ENCODE measurements at places on chromosomes 13 and 19.

- H3K36me3 ChIP-seq = no peaks in the 10 kb centered on the region
- H3K4me3 ChIP-seq = no peak overlapping the region
- no peak overlapping the region for H3K27ac ChIP-seq
- no peaks in the 10 kb centered on the region for H3K4me1 ChIP-seq
Observed at GRCh38 chr19:54345938-54346386, 7.0 kb upstream of the LILRA4 start.

DNA sequence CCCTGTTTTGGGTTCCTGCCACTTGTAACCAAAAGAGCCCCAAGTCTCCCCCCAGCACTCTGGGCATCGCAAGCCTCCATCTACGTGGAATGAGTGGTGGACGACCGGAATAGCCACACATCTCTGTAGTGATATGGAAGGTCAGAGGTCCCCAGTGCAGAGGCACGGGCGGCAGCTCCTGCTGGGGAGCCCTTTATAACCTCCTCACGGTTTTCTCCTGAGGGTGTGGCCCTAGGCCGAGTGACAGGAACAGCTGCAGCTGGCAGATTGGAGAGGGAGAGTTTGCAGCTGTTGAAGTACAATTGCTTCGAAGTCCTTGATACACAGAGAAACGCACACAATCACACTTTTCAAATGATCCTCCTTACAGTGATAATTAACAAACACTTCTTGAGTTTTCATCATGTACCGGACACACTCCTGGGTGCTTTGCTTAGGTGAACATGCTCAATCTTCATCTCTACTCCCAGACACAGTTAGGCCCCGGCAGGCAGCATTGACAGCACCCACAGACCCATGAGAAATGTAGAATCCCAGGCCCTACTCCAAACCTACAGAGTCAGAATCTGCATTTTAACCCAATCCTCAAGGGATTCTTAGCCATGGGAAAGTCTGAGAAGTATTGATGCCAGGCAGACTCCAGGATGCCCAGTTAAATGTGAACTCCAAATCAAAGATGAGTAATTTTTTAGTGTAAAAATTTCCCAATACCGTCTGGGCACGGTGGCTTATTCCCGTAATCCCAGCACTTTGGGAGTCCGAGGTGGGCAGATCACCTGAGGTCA lies 4.9 kb upstream of the ZNF787 start:
- peaks cover 4% of the 10 kb centered on the region for H3K4me1 ChIP-seq
- no peak overlapping the region for H3K27ac ChIP-seq
- H3K27me3 ChIP-seq = no peaks in the 10 kb centered on the region
- H3K36me3 ChIP-seq = no peaks in the 10 kb centered on the region

DNA sequence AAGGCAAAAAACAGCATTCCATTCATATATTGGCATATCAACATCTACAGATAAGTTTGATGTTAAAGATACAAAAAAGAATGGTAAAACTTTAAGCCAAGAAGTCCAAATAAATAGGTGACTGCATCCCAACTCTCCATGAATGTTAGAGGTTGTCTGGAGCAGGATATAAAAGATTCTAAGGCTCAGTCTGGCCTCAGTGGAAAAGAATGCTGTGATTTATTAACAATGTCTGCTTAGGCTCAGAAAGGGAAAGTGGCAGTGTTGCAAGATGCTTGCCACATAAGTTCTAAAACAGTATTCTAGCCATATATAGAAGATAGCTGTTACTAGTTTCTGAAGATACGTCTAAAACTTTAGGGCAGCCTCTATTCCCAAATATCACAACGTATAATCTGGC lies 179.8 kb upstream of the NBEA start:
- no peaks in the 10 kb centered on the region for H3K4me1 ChIP-seq
- H3K36me3 ChIP-seq = no peaks in the 10 kb centered on the region
- H3K27me3 ChIP-seq = no peaks in the 10 kb centered on the region

DNA sequence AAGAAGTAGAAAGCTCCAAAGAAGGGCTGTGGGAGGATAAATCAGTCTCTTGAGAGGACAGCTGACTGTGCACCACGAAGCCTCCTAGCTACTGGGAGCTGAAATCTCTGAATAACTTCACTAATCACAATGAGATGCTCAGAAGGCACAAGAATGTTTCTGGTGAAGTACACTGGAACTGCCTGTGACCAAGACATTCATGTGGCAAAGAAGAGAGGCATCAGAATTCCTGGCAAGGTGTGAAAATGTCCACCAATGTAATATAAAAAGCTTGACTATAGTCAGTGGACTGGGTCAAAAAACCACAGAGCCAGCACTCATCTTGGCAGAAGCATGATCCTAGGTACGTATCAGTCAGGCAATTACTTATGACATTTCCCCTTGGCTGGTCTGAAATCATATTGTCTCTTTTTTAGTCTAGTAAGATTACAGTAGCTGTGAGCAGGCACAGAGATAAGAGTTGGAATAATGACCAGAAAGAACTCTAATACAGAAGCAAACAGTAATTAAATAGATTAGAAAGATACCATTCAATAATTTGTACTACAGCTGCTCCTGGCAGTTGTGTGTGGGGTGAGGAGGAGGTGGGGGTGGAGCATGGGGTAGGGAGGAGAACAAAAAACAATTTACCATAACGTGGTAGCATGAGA lies 434.7 kb downstream of the DIAPH3 start:
- H3K4me3 ChIP-seq = no peak overlapping the region
- no peaks in the 10 kb centered on the region for H3K36me3 ChIP-seq
- DNase-seq = no peak
- no peaks in the 10 kb centered on the region for H3K27me3 ChIP-seq
- peaks cover 4% of the 10 kb centered on the region for H3K4me1 ChIP-seq

- no peak within 1 kb of the TSS for H3K27ac ChIP-seq
- DNase-seq = no peak
- no peaks in the 10 kb centered on the region for H3K36me3 ChIP-seq
- H3K4me1 ChIP-seq = no peaks in the 10 kb centered on the region
Observed at GRCh38 chr19:32719611-32720059, at the start of gene TDRD12. Gene TDRD12, plus strand, starts transcription at chr19:32719767. Its CDS starts 306 bp downstream, at chr19:32720073.

- no peak overlapping the region for H3K4me3 ChIP-seq
- no peaks in the 10 kb centered on the region for H3K4me1 ChIP-seq
- no peaks in the 10 kb centered on the region for H3K27me3 ChIP-seq
- no peak for DNase-seq
- H3K27ac ChIP-seq = no peak overlapping the region
Observed at GRCh38 chr13:50626101-50626547, 217.4 kb downstream of the DLEU7 start.

DNA sequence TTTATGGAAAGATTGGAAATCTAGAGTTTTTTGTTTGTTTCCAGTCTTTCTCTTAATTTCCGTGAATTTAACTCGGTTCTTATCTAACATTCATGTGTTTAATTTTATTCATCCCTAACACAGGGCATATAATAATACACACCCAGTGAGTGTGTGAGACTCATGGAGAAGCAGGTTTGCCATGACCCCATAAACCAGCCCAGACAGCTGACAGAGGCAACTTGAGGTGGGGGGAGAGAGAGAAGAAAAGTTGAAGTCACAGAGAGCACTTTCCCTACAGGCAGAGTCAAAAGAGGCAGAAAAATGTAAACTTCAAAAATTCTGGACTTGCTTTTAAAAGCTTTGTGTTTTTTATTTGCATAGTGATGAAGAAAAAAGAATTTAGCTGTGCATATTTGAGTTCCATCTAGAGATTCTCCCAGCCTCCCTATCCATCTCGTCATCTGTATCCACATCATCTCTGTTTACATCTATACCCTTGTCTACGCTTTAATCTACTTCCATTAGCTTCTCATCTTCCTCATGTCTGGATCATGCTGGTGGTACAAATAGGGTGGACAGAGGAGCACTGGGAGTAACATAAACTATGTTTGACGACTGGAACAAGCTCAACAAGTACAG lies 60.2 kb downstream of the THSD1 start:
- H3K27me3 ChIP-seq = no peaks in the 10 kb centered on the region
- H3K4me3 ChIP-seq = no peak overlapping the region
- H3K36me3 ChIP-seq = no peaks in the 10 kb centered on the region
- no peak for DNase-seq
- H3K4me1 ChIP-seq = no peaks in the 10 kb centered on the region

DNA sequence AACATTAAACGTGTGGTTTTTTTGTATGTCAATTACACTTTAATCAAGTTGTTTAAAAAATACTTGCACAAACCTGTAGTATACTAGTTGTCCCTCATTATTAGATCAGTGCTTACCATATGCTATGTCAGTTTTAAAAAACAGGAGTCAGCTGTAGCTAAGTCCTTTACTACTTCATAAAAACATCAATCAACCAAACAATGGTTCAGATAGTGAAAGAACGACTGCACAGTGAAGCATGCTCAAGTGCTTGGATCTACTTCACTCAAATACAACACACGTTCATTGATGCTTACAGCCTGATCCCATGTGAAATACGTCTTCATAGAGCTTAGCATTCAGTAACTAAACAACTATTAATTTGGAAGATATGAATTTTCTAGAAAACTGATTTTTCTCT lies 225.0 kb downstream of the FGF14 start:
- H3K4me3 ChIP-seq = no peak overlapping the region
- H3K4me1 ChIP-seq = no peaks in the 10 kb centered on the region
- H3K27ac ChIP-seq = no peak overlapping the region

DNA sequence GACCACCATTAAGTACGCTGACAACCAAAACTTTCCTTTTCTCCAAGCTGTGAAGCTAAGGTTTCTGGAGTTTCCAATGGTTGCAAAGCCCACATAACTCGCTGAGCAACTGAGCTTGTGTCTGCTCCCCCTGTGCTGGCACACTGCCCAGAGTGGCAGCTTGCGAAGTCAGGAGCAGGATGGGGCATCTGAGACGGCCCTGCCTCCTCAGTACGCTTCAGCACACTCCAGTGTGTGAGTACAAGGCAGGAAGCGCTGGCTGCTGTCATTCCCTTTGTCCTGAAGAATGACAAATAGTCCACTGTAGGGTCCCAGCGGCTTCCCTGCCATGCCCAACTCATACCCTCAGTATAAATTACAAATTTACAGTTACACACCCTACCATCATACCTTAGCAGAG lies 51.5 kb downstream of the SKA3 start:
- DNase-seq = no peak
- no peaks in the 10 kb centered on the region for H3K27me3 ChIP-seq
- no peak overlapping the region for H3K4me3 ChIP-seq
- H3K27ac ChIP-seq = no peak overlapping the region
- no peaks in the 10 kb centered on the region for H3K36me3 ChIP-seq

DNA sequence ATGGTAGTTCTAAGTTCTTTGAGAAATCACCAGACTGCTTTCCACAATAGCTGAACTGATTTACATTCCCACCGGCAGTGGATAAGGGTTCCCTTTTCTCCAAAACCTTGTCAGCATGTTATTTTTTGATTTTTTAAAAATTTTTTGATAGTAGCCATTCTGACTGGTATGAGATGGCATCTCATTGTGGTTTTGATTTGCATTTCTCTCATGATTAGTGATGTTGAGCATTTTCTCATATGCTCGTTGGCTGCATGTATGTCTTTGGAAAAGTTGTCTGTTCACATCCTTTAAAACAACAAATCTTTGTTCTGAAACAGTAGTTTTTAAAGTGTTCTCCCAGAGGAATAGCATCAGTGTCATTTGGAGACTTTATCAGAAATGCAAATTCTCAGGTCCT lies 77.5 kb upstream of the POMP start:
- no peaks in the 10 kb centered on the region for H3K27me3 ChIP-seq
- no peaks in the 10 kb centered on the region for H3K36me3 ChIP-seq
- H3K4me3 ChIP-seq = no peak overlapping the region
- no peak overlapping the region for H3K27ac ChIP-seq
- no peak for DNase-seq

GRCh38 chr13:42574435-42575311 lies 721 bp downstream of the TNFSF11 start:
- H3K36me3 ChIP-seq = no peaks in the 10 kb centered on the region
- H3K4me1 ChIP-seq = no peaks in the 10 kb centered on the region
- no peak for DNase-seq
- no peak overlapping the region for H3K27ac ChIP-seq

GRCh38 chr13:111248822-111249221 lies 71.6 kb upstream of the TEX29 start:
- no peaks in the 10 kb centered on the region for H3K4me1 ChIP-seq
- DNase-seq = no peak
- peaks cover 33% of the 10 kb centered on the region for H3K36me3 ChIP-seq
- no peaks in the 10 kb centered on the region for H3K27me3 ChIP-seq
- no peak overlapping the region for H3K4me3 ChIP-seq

GRCh38 chr13:50905256-50905655 lies 4.3 kb upstream of the RNASEH2B start:
- H3K4me1 ChIP-seq = peaks cover 7% of the 10 kb centered on the region
- no peak overlapping the region for H3K27ac ChIP-seq
- no peaks in the 10 kb centered on the region for H3K27me3 ChIP-seq

GRCh38 chr19:36027696-36028095 lies 5.0 kb downstream of the CLIP3 start:
- DNase-seq = no peak
- no peaks in the 10 kb centered on the region for H3K4me1 ChIP-seq
- no peak overlapping the region for H3K4me3 ChIP-seq
- H3K27ac ChIP-seq = no peak overlapping the region
- H3K27me3 ChIP-seq = no peaks in the 10 kb centered on the region

DNA sequence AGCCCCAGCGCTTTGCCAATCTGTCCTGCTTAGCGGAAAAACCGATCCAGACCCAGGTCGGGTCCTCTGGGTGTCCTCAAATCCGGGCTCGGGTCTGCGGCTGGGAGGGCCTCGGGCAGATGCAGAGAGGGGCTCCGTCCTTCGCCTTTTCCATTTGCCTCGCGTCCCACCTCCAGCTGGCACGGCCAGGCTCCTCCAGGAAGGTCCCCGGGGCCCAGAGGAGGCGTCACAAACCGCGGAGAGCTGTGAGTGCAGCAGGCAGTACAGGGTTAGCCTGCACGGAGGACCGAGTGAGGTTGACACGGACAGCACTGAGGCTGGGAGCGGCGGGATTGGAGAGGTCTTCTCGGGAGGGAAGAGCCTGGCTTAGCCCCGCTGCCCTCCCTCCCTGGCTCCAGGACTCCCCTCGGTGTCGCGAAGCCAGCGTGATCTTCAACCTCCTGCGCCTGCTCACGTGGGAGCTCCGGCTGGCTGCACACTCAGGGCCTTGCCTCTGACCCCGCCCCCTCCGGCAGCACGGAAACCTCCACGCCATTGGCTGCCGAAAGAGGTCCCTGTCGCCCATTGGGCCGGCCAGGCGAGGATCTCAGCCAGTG lies 2.8 kb upstream of the IFNL2 start:
- H3K27ac ChIP-seq = no peak overlapping the region
- H3K4me1 ChIP-seq = no peaks in the 10 kb centered on the region
- no peaks in the 10 kb centered on the region for H3K36me3 ChIP-seq
- no peak overlapping the region for H3K4me3 ChIP-seq
- no peak for DNase-seq
- no peaks in the 10 kb centered on the region for H3K27me3 ChIP-seq

DNA sequence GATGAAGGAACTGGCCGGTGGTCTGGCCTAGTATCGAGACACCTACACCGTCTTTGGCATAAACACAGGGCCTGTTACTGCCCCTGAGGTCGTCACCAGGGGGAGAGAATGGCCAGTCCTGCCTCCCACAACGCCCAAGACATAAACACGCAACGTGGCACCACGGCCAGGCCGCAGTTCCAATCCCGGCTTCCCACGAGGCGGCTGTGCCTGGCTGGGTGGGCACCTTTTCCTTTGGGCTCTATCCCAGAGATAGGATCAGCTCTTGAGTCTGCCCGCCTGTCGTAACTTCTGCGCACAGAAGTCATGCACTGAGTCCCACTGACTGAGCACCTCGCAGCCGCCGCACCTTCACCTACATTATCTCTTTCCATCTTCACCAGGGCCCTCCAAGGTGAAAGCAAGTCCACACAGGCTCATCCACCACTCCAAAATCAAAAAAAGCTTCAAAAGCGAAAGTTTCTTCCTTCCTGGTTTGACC lies 1.1 kb downstream of the MIER2 start:
- no peak for DNase-seq
- peaks cover 22% of the 10 kb centered on the region for H3K4me1 ChIP-seq
- peak overlapping the region; percentile 76 for H3K27ac ChIP-seq
- peaks cover 3% of the 10 kb centered on the region for H3K36me3 ChIP-seq

GRCh38 chr19:55270172-55270942 lies 9.6 kb downstream of the HSPBP1 start:
- H3K4me3 ChIP-seq = no peak overlapping the region
- no peaks in the 10 kb centered on the region for H3K27me3 ChIP-seq
- H3K36me3 ChIP-seq = peaks cover 20% of the 10 kb centered on the region
- H3K27ac ChIP-seq = no peak overlapping the region
- no peaks in the 10 kb centered on the region for H3K4me1 ChIP-seq

All from ascending aorta (tissue), 2 donors.